Cortex of kidney (tissue), 1 donor: ENCODE measurements at places on chromosomes 2 and 18.

DNA sequence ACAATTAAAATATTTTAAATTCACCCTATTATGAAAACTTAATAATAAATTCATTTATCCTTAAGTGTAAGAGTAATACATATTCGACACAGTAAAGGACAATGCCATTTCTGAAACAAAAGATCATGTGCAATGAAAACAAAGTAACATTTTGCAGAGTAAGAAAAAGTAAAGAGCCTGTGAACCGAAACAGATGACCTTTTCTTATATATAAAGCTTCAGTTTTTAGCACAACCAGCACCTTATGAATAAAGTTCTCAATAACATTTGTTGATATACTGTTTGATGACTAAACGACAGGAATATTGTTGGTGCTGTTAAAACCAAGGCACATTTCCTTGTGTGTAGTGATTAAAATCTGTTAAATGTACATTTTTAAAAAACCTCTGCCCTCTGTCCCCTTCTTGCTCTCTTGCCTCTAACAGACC is 1.5 kb downstream of the PELI1 start:
- no peak for DNase-seq

DNA sequence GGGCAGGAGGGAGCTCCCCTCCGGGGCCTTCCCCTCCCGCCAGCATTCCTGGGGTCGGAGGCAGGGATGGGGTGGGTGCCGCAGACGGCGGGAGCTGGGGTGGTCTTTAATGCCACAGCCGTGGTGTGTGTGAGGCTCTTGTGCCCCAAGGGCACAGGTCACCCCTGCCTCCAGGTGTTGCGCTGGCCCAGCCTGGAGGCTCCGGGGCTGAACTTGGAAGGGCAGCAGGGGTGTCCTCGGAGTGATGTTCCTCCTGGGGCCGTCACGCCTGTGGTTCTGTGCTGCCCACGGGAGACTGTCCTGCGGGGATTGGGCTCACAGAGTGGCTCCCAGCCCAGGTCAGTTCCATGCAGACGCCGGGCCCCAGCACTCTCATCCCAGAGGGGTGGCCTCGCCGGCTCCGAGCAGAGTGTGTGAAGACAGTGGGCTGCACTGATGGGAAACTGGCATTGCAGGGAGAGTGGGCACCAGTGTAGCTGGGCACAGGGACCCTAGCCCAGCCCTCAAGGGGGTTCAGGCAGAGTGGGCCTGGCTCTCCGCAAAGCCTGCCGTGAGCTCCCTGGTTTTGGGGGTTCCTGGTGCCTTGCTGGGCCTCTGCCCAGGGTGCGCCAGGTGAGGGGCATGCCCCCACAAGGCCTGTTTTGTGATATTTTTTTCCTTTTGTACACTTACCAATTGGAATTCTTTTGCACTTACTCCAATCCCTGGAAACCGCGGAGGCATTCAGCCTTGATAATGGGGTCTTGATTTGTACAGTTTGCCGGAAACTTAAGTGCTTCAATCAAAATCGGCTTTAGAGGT is 56.7 kb downstream of the NFATC1 start:
- DNase-seq: no peak

DNA sequence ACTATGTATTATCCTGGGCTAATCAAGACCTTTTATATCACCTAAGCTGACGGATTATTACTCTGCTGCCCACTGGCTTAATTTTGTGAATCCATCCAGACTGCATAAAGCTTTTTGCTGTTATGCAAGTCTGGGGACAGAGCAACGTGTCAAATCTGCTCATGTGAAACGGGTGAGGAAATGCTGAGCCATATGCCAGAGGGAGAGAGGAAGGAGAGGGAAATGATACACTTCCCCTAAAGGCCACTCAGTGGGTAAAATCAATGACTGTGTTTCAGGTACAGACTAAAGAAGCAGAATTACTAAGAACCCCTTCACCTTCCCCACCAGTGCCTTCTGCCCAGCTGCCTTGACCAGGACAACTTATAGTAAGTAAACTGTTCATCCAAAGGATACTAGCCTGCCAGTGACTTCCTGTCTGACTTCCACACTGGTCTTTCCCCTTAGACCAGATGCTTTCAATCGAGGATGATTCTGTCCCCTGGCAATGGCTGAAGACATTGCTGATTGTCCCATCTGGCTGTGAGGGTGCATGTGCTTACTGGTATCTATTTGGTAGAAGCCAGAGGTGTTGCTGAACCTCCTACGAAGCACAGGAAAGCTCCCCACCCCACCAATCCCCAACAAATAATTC is 43.0 kb downstream of the STAT1 start:
- no peak for DNase-seq

- no peak for DNase-seq
These were observed 68.1 kb downstream of the MYOM1 start for GRCh38 chr18:3151399-3152264.

GRCh38 chr18:6764382-6764781 is 34.9 kb downstream of the ARHGAP28 start:
- DNase-seq: no peak

GRCh38 chr2:65026154-65026553 is 30.1 kb upstream of the CEP68 start:
- no peak for DNase-seq

DNA sequence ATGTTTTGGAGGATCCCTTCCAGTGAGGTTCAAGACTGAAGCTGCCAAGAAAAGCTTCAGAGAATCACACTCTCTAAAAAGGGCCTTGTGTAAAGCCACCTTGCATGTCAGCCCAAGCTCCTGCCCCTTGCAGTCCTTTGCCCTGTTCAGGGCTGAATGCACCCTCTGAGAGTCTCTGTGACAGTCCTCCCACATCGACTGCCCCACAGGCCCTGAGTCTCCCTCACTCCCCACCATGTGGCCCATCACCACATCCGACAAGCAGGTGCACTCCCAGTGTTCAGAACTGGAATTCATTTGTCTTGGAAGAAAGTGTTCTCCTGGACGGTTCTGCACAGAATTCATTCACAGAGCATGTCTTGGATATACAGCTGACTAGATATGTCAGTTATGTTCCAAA is 31.0 kb downstream of the BCL11A start:
- DNase-seq: no peak

GRCh38 chr2:105104208-105104731 is 66.4 kb downstream of the MRPS9 start:
- no peak for DNase-seq

GRCh38 chr2:237276716-237277490 is 137.1 kb downstream of the COL6A3 start:
- DNase-seq: no peak

DNA sequence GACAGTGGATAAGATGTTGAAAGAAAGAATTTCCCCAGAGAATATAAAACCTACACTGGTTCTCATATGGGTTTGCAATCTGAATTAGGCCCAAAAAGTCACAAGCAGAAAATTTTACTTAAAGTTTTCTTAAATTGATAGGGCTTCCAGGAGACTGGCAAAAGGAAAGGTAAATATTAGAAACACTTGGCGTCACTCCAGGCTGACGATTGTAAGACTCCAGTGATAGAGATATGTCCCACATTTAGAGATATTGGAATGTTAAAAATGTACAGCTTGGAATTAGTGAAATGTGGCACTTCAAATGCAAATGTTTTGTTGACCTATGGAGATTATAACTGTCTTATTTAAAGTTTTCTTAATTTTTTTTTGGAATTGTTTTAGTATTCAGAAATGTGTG is 14.0 kb downstream of the YIPF4 start:
- DNase-seq: no peak

DNA sequence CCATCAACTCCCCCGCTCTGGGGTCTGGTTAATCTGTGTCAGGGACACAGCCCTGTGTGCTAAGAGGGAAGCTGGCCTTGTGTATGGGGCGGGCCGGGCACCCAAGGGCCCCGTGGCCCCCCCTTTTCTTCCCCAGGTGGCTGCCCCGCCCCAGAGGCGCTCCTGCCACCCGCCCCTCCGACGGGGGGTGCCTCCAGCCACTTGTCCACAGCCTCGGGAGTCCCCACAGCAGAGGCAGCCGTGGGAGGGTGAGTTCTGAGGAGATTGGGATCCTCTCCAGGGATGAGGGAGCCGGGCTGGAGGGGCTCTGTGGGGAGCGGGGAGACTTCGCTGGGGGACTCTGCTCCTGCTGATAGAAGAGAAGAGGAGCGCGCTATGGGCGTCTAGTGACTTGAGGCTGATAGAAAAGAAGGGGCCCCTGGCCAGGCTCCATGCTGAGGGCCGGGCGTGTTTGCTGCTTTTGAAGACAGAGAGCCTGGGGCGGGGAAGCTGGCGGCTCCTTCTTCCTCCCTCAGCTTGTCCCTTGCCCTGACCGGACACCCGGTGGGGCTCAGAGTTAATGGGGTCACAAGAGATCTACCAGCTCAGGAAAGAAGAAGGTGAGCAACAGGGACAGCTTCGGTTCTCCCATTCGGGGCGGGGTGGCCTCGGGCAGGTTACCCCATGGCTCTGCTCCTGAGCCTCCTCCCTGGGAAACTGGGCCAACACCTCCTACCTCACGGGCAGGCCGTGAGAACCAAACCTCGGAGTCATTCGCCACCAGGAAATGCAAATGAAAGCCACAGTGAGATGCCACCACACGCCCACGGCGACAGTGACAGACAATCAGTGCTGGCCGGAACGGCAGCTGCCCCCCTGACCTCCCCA is 89.4 kb upstream of the TAF1B start:
- DNase-seq: no peak

DNA sequence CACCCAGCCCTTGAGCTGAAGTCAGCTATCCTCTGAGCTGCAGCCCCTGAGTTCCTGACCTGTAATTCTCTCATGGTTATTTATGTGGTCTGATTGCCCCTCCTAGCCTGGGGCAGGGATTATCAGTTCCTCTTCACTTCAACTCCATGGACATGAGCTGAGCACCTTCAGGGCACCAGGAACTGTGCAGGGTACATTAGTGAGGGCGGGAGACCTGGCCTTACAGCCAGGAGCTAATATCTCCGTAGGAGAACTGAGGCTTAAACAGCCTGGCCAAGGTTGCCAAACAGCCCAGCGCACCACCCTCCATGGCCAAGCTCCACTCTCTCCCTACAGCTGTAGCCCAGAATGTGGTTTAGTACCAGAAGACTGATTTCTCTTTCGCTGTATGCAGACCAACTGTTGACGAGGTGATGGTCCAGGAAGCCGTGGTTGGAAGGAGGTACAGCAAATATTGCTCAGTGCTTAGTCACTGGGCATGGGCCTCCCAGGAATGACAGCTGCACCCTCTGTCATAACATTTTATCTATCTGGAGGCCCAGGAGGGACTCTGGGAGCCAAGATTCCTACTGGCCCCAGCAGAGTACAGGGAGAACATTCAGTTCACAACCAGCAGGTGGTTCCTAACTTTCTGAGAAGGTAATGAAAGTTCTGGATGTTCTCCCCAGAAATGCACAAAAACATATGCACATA is 228.7 kb upstream of the SIX2 start:
- DNase-seq: no peak
